Glutamatergic neuron (in vitro differentiated cells): ENCODE measurements at places on chromosomes 1 and 21. TPM values are rescaled to one million over a fixed set of nuclear protein-coding genes. Genes with fewer than 3 reads are reported as not detected.

ERICH3 gene
- total RNA-seq: 1.9 TPM

DNA sequence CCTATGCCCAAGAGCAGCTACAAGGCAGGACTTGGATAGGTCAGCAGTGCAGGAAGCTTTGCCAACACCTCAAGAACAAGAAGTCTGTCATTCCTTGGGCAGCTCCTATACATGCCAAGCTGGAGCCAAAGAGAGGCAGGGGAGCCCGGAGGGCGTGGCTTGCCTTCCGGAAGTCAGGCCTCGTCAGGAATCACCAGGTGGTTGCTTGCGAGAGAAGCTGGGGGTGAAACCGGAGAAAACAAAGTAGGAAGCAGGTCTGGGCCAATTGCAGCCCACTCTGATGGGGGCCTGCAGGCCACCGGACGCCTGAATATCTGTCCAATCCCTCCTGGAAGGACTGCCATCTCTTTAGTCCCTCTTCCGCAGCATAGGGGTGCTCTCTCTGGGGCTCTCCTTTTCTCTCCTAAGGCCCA is 794 bp upstream of the FAM76A start:
- H3K27me3 ChIP-seq: no peaks in the 10 kb centered on the region
- peaks cover 5% of the 10 kb centered on the region for H3K36me3 ChIP-seq
- DNase-seq: peak; percentile 32
- peak overlapping the region; percentile 88 for H3K4me3 ChIP-seq
- H3K27ac ChIP-seq: peak overlapping the region; percentile 93

HAPLN2 gene
- 0.71 TPM for total RNA-seq

DNA sequence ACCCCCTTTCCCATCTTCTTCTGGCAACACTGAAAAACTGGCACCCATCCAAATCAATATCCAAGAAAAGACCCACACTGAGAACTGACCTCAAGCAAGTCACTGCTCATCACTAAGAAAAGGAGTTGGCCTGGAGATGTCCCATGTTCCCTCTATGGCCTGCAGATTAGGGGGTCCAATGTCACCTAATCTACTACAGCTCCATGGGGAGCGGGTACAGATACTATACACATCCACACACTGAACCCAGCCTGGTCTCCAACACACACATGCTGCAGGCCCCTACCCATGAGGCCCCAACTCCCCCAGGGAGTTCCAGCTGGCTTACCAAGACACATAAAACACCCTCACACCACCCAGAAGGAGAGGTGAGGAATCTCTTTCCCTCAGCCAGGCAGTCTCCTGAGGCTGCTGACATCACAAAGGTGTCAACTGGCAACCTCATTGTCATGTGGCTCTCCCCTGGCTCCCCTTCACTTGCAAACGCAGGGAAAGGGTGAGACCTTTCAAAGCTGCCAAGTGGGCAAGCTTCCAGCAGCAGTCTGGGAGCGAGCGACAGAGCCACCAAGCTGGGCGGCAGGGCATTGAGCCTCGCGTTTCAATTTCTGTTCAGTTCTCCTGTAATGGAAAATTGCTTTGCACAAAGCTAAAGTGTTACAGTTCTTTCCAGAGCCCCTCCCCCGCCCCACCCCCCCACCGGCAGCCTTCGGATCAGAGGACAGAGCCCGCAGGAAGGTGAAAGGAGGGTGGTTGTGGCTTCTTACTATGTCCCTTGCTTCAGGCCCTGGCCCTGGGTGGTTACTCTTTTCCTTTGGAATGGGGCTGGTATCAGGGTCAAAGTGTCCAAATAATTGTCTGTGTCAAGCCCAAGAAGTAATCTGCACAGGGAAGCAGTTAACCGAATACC is at the start of gene LRRC52:
TSS of gene LRRC52 (plus strand) at position 469 of the 907 bp plus-strand sequence. CDS start at position 766, 297 bp downstream.
- H3K27me3 ChIP-seq: peaks cover 4% of the 10 kb centered on the region
- H3K4me1 ChIP-seq: peaks cover 14% of the 10 kb centered on the region
- DNase-seq: no peak
- H3K4me3 ChIP-seq: peak within 1 kb of the TSS; percentile 18
- H3K27ac ChIP-seq: no peak within 1 kb of the TSS

MEX3A gene
- total RNA-seq: 114 TPM

GRCh38 chr1:24206083-24206464 is 19.0 kb upstream of the IFNLR1 start:
- no peaks in the 10 kb centered on the region for H3K27me3 ChIP-seq
- H3K4me3 ChIP-seq: no peak overlapping the region
- H3K27ac ChIP-seq: no peak overlapping the region
- no peak for DNase-seq
- H3K36me3 ChIP-seq: no peaks in the 10 kb centered on the region
- H3K4me1 ChIP-seq: peaks cover 2% of the 10 kb centered on the region

DIPK1A gene
- 7.2 TPM for total RNA-seq

- H3K27ac ChIP-seq: no peak overlapping the region
- no peaks in the 10 kb centered on the region for H3K36me3 ChIP-seq
- no peak for DNase-seq
- H3K4me1 ChIP-seq: peaks cover 9% of the 10 kb centered on the region
- no peak overlapping the region for H3K4me3 ChIP-seq
Measured at GRCh38 chr21:42460391-42461184, 35.4 kb downstream of the RSPH1 start.

- no peaks in the 10 kb centered on the region for H3K36me3 ChIP-seq
- H3K27ac ChIP-seq: no peak overlapping the region
- no peaks in the 10 kb centered on the region for H3K4me1 ChIP-seq
- DNase-seq: no peak
Measured at GRCh38 chr21:35988416-35989137, 71.7 kb downstream of the SETD4 start.

DNA sequence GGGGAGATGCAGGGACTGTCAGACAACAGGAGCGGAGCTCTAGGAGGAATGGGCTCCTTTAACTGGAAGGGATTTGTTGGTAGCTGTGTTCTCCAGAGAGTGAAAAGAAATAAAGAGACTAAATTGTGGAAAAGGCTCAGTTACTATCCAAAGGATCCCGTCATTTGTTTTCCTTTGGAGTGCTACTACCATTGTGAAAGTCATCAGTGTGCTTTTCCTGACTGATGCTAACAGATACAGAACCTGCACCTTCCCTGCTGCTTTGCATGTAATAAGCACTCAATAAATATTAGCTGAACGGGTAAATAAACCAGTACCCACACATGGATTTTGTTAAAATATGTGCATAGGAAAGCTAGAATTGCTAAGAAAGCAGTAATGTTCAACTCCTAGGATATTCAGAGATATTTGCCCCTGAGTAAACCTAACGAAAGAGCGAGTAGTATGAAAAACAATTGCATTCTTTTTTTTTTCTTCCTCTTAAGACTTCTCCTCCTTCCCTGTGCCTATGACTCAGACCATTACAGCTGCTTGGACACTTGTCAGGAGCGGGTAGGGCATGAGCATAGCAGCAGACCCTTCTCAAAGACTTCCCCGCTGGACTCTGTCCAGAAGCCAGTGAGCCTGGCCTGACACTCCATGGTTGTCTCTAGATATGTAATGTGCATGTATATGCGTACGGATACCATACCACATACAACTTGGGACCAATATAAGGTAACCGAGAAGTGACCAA is 41.7 kb downstream of the PTGFRN start:
- H3K4me3 ChIP-seq: peak overlapping the region; percentile 48
- peaks cover 8% of the 10 kb centered on the region for H3K4me1 ChIP-seq
- H3K27me3 ChIP-seq: peaks cover 2% of the 10 kb centered on the region
- H3K27ac ChIP-seq: peak overlapping the region; percentile 62
- no peaks in the 10 kb centered on the region for H3K36me3 ChIP-seq

- no peak overlapping the region for H3K27ac ChIP-seq
- no peaks in the 10 kb centered on the region for H3K27me3 ChIP-seq
- H3K4me3 ChIP-seq: no peak overlapping the region
- H3K4me1 ChIP-seq: no peaks in the 10 kb centered on the region
- DNase-seq: no peak
Measured at GRCh38 chr1:239647045-239647444, 260.7 kb downstream of the CHRM3 start.

DNA sequence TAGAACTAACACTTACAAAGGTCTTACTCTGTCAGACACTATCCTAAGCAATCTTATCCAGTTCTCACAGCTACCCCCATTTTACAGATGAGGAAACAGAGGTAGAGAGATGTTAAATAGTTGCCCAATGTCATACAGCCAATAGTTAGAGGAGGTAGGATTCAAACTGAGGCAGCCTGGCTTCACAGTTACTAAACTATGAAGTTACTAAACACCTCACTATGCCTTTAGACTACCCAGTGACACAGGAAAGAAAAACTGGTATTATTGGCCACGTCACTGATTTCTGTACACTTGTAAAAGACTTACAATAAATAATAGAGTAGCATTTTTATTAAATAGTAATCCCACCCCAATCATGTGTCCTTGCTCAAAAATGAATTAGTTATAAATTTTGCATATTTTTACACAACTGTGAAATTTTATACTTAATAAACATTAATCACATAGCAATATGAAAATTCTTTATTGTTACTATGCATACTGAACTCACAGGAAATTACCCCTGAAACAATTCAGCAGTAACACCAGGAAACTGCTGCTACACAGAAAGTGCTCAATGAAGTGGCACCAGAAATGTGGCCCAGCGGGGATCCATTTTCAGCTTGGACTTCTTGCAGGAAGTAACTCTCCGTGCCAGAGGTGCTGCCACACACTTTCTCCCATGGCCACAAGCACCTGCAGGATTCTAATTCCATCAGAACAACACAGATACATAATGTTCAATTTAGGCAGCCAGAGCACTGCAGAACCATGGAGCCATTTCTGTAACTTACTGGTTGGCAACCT is 69.4 kb downstream of the VAV3 start:
- no peak for DNase-seq
- peaks cover 22% of the 10 kb centered on the region for H3K4me1 ChIP-seq
- H3K27ac ChIP-seq: no peak overlapping the region
- peaks cover 4% of the 10 kb centered on the region for H3K36me3 ChIP-seq
- H3K4me3 ChIP-seq: no peak overlapping the region

- DNase-seq: no peak
- no peak overlapping the region for H3K27ac ChIP-seq
- no peaks in the 10 kb centered on the region for H3K27me3 ChIP-seq
- H3K4me3 ChIP-seq: no peak overlapping the region
Measured at GRCh38 chr1:111630567-111630966, 11.0 kb downstream of the RAP1A start.

DNA sequence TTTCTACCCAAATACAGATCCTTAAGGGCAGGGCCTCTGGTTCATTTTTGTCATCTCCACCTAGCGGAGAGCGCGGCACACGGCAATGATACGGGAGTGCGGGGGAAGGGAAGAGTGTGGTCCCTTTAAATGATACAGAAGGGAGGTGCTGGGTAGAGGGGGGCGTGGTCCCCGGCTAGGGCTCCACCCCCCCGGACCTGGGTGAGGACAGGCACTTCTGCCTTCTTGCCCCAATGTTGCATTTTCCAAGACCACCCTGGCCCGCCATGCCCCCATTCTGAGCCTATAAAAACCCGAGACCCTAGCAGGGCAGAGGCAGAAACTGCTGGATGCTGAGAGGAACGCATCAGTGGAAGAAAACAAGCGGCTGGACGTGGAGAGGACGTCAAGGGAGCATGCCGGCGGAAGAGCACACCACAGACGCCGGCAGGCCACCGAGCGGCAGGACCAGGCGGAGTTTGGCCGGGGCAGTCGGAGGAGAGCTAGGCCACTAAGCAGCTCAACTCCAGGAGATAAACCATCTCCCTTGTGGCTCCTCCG is 30.0 kb downstream of the LRRC3 start:
- DNase-seq: peak; percentile 60
- peaks cover 4% of the 10 kb centered on the region for H3K36me3 ChIP-seq

HSD3B2 gene
- not detected for total RNA-seq

DNA sequence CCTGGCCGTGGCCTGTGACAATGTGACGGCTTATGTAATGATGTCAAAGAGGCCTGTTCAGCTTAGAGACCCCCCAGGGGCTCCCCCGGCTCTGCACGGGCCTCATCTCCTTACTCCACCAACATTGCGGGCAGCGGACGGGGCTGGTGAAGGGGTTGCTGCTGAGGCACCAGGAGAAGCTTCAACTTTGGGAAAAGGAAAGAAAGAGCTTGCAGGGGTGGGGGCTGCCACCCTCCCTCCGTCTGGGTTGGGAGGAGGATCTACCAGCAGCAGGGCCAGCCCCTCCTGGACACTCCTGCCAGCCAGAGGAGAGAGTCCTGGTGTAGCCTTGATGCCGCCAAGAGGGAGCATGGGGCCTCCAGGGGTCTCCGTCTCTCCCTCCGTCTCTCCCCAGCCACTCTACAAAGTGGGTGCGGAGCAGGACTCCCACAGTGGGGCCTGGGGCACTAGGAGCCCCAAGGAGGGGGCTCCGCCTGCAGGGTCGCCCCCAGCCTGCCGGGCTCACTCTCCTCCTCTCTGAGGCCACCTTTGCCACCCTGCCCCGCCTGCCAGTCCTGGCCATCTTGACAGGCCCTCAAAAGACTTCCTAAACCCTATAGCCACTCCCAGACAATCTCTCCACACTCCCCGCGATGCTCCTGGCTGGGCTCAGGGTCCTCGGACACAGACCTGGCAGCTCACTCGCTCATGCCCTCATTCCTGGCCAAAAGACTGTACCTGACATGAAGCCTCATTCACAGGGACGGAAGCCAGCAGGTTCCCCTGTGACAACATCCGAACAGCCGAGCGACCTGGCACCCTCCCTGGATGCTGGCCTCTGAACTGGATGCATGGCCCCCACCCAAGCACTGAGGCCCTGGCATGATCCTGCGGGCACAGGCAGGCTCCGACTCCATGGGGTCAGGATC is 130.4 kb upstream of the ARHGEF16 start:
- H3K4me1 ChIP-seq: no peaks in the 10 kb centered on the region
- peaks cover 6% of the 10 kb centered on the region for H3K27me3 ChIP-seq
- H3K36me3 ChIP-seq: peaks cover 5% of the 10 kb centered on the region
- no peak overlapping the region for H3K27ac ChIP-seq

EXO1 gene
- 2.2 TPM for total RNA-seq

MACO1 gene
- total RNA-seq: 85.4 TPM

DMBX1 gene
- not detected for total RNA-seq

DNA sequence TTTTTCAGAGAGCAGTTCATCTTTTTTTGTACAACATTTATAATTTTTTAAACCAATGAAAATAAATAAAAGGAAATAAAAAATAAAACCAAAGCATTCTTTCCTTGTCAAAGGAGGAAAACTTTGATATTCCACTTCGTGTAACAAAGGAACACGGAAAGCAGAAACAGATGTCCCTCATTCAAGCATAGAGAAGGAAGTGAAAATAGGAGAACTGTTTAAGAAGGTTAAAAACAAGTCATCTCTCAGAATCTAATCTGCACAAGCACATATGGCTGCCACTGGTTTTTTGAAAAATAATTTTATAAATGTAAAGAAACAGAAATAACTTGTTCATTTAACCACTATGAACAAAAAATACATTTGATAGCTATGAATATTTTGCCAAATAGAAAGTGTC is 35.9 kb upstream of the ZNF644 start:
- no peaks in the 10 kb centered on the region for H3K27me3 ChIP-seq
- no peak overlapping the region for H3K27ac ChIP-seq
- no peaks in the 10 kb centered on the region for H3K36me3 ChIP-seq
- no peak overlapping the region for H3K4me3 ChIP-seq
- no peak for DNase-seq
- H3K4me1 ChIP-seq: no peaks in the 10 kb centered on the region

WNT4 gene
- not detected for total RNA-seq

DNA sequence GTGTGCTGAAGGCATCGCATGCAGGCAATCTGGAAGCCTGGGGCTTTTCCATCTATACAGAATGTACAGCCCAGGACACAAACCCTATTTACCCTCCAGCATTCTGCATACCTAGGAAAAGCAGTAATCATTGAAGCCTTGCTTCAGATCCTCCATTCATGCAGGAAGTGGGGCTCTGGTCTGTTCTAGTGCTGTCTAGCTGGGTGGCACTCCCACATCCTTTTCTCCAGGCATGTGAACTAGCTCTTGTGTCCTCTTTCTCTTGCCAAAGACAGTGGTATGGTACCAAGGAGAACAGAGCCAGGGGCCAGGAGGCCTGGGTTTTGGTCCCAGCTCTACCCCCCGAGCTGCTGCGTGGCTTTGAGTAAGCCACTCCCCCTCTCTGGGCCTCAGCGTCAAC is 21.7 kb downstream of the LRP8 start:
- no peak overlapping the region for H3K4me3 ChIP-seq
- H3K27me3 ChIP-seq: peaks cover 16% of the 10 kb centered on the region
- H3K27ac ChIP-seq: no peak overlapping the region
- no peak for DNase-seq
- no peaks in the 10 kb centered on the region for H3K36me3 ChIP-seq

POU2F1 gene
- 37.7 TPM for total RNA-seq
